ENCODE measurements at places on chromosomes 11 and 22. TPM values are rescaled to one million over a fixed set of nuclear protein-coding genes. Genes with fewer than 3 reads are reported as not detected.

DNA sequence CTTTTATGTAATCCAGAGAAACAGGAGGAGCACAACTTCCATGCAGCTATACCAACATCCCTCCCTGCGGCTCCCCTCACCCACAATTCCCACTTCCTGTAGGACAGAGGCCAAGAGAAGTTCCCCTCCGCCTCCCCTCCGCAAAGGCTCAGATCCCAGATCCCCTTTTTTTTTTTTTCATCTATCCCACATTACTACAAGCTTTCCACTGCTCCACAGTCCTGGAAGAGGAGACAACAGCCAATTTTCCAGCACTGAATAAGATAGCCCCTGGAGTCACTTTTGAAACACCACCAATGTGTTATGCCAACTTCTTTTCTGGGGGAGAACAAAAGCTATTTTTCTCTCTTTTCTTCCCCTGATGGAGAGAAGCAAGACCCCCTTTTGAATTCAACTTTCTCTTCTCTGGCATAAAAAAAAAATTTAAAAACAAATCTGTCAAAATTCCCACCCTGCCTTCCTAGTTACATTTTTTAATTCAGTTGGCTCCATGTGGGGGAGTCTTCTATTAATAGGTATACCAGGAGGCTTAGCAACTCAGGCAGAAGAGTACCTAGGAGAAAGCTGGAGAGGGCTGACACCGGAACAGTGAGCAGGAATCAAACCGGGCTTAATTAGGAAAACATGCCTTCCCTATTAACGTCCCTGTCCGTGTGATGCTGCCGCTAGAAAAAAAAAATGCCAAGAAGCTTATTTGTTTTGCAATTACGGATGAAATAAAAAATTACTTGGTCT, 543.4 kb downstream of the BUD13 start:
- DNase-seq, result no peak

GRCh38 chr11:134542401-134543165, 130.5 kb upstream of the B3GAT1 start:
- no peak for DNase-seq

SORL1 gene
- total RNA-seq, result 170 TPM

SLC37A2 gene
- not detected for total RNA-seq

GRCh38 chr11:117519170-117519569, 191.5 kb downstream of the CEP164 start:
- no peak for DNase-seq

DNA sequence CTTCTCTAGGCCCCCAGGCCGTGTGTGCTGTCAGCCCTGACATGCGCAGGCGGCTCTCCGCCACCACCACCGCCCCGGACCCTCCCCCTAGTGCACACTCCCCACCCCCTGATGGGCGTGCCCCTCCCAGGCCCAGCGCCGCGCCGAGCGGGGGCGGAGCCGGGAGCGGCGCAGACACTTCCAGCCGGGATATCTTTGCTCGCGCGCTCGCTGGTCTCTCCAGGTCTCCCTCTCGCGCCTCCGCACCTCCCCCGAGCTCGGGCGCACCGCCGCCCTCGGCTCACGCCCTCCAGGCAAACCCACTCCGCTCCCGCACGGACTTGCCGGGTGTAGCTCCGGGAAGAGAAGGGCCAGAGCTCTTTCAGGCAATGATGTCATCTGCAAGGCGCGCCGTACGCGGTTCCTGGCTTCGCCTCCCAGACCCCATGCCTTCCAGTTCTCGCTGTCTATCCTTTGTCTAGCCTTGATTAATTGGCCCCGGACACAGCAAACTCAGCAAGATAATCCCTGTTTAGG, at the start of gene SCN3B:
TSS of gene SCN3B (minus strand) at position 59 of the 516 bp plus-strand sequence. CDS start 823 bp downstream, outside the sequence.
- no peak for DNase-seq

GRCh38 chr11:30853439-30853838, 267.3 kb upstream of the MPPED2 start:
- no peak for DNase-seq

OR51E1 gene
- not detected for total RNA-seq

- DNase-seq, result no peak
These were observed 11.3 kb downstream of the IZUMO1R start for GRCh38 chr11:94315664-94316063.

- DNase-seq, result no peak
These were observed 4.7 kb downstream of the ROBO3 start for GRCh38 chr11:124869856-124870387.

- DNase-seq, result no peak
These were observed 112.6 kb downstream of the C11orf91 start for GRCh38 chr11:33588056-33588455.

GRCh38 chr11:66866511-66866986, 9.7 kb downstream of the LRFN4 start:
- no peak for DNase-seq

DNA sequence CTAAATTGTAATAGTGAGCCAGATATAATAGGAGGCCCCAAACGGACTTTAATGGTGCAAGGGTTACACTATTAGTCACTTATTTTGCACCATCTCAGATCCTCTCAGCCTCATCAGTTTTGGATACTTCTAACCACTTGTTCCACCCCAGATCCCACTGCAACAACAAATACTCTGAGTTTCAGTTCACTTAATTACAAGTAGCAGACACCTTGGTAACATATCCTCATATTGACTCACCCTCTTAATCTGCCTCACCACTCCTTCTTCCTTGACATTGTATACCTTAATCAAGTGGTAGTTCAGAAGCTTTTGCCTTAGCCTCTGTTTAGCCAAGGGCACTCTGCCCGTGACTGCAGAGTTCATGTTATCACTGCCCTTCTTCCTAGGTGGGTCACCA, 256.1 kb upstream of the UBASH3B start:
- DNase-seq, result no peak

DNA sequence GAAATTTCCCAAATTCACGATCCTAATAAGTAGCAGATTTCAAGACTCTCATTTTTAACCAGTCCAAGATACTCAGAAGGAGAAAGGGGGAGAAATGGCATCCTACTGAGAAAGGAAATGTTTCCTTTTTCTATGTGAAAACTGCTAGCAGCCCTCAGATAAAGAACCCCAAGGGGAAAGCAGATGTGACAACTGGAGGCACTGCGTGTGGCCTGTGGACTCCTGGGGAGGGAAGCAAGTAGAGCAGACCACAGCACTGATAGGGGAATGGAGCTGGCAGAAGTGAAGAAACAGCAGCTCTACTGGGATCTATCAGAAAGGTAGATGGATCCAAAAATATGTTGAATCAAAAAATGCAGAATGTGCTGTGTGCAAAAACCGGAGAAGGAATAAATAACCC, 239.7 kb upstream of the API5 start:
- DNase-seq, result no peak

GRCh38 chr22:37166675-37167066, 17.0 kb upstream of the IL2RB start:
- peak; percentile 73 for DNase-seq

DNA sequence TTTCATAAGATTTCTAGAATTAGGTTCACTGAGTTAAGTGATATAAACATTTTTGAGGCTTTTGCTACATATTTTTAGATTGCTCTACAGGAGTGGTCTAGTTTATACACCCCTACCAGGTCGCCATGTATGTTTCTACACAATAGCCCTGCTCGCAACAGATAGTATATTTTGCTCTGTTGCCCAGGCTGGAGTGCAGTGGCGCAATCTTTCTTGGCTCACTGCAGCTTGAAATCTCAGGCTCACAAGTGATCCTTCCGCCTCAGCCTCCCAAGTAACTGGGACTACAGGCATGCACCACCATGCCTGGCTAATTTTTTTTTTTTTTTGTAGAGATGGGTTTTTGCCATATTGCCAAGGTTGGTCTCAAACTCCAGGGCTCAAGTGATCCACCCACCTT, 10.4 kb downstream of the ZNRF3 start:
- no peak for DNase-seq

DNA sequence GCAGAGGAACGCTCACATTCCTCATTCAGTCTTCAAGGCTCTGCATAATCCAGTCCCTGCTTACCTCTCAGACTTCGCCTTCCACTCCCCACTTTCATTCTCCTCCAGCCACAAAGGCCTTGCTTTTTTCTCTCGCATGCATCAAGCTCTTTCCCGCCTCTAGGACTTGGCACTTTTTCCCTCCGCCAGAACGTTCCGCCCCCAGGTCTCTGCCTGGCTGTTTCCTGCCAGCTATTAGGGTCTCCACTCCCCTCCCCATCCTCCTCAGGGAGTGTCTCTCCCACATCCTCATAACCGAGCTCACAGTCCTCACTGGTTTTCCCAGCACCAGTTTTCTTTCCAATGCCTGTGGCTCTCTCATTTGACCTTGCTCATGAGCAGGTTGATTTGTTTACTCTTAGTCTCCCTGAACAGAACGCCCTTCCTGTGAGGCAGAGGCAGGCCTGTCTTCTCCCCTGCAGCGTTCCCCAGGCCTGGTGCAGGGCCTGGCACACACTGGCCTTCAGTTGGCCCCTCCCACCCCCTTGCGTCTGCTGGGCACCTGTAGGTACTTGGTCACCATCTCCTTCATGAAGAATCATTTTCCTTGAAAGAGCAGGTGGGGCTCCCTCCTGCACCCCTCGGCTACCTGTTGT, 75.2 kb downstream of the RTL6 start:
- DNase-seq, result no peak

GRCh38 chr11:63042596-63042995, 27.0 kb upstream of the SLC22A8 start:
- no peak for DNase-seq

FREY1 gene
- total RNA-seq, result 5.1 TPM

DNA sequence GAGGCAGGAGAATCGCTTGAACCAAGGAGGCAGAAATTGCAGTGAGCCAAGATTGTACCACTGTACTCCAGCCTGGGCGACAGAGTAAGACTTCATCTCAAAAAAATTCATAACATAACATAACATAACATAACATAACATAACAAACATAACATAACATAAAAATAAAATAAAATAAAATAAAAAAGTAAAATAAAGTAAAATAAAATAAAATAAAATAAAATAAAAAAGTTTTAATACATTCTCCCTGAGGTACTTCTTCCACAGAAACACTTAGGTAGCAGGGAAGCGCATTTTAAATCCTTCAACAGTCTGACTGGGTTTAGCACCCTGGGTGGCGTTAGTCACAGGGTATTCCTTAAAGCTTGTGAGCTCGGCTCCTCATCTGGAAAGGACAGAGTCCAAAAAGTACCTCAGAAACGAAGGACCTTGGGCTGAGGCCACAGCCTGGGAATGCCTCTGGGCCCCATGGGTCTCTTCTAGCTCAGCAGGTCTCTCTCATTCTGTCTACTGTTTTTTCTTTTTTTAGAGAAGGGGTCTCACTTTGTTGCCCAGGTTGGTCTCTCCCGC, 41.7 kb downstream of the MICAL3 start:
- no peak for DNase-seq

GRCh38 chr11:129973809-129974208, 28.8 kb downstream of the PRDM10 start:
- DNase-seq, result no peak

DNA sequence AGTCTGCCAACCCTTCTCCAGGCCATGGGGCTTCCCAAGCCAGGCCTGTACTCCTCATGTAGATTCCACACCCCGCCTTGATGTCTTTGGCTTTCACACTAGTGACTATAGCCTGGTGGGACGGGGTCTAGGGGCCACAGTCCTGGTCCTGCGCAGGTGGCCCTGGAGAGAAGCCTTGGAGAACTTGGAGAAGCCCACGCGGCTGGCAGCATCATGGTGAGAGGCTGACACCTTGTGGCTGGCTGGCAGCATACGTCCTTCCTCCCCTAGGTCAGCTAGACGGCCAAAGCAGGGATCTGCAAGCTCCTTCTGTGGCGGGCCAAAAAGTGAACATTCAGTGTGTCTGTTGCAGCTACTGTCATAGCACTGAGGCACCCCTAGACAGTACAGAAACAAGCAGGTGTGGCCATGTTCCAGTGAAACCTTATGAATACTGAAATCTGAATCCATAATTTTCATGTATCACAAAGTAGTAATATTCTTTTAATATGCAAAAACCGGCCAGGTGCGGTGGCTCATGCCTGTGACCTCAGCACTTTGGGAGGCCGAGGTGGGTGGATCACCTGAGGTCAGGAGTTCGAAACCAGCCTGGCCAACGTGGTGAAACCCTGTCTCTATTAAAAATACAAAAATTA, 42.0 kb downstream of the FAM83F start:
- peak; percentile 43 for DNase-seq

GRCh38 chr11:114569801-114570200, 10.1 kb upstream of the NXPE1 start:
- no peak for DNase-seq

FZD4 gene
- total RNA-seq, result not detected

OR52N4 gene
- 1.4 TPM for total RNA-seq

GRCh38 chr11:64230985-64231365, 627 bp downstream of the DNAJC4 start:
- no peak for DNase-seq

OR51B2 gene
- not detected for total RNA-seq

- no peak for DNase-seq
These were observed 136.7 kb upstream of the FAT3 start for GRCh38 chr11:92087725-92088537.

HEPN1 gene
- total RNA-seq, result not detected
